Stimulated activated CD4-positive, alpha-beta T cell treated with anti-CD3 and anti-CD28 coated beads, Interleukin-2, amount 100 ng/mL, for 4 hours (primary cell): ENCODE measurements at places on chromosomes 6 and 20.

GRCh38 chr6:16418151-16418550, 179.8 kb downstream of the GMPR start:
- DNase-seq, result no peak

GRCh38 chr20:49562311-49563014, 5.5 kb downstream of the PTGIS start:
- no peak for DNase-seq

DNA sequence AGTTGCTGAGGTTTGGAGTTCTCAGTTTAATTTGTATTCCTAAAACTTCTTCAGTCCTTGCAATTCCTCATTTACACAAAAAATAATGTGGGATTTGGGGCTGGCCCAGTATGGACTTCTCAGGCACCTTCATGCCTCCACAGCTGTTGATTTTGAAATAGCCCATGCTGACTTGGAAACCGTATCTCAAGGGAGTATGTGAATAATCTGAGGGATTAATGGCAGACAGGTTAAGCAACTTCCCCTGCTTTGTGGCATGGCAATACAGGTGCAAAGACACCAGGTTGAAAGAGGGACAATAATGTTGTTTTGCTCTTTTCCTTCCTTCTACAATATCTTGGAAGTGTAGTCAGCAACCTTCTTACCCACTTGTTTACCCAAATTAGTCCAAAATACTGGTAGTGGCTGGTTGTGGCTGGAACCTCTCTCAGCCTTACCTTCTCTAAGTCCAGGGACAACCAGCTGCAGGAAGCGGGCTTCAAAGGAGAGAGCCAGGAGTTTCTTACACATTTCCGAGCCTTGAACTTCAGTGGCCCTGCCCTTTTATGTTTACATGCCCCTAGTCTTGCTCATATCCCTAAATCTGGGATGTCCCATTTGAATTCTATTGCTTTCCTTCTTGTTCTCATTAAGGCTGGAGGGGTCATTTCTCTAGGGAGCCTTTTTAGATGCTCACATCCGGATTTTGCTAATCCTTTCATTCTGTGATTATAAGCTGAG, 44.1 kb upstream of the ADGRF1 start:
- no peak for DNase-seq

- no peak for DNase-seq
Observed at GRCh38 chr20:63597651-63598478, 23.8 kb upstream of the HELZ2 start.

DNA sequence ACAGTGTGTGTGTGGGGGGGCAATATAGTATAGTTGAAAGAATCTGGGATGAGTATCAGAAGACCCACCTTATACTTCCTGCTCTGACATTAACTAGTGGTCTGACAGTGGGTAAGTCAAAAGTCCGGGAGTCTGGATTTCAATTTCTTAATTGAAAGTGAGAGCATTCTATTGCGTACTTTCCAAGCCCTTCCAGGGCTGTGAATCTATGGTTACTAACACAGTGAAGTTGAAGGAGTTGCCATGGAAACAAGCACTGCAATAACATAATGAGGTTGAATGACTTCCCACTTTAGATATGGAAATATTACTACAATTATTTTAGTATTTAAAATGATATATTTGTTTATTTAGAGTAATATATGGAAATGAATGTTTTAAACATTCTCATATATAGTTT, 80.2 kb downstream of the MLIP start:
- no peak for DNase-seq

DNA sequence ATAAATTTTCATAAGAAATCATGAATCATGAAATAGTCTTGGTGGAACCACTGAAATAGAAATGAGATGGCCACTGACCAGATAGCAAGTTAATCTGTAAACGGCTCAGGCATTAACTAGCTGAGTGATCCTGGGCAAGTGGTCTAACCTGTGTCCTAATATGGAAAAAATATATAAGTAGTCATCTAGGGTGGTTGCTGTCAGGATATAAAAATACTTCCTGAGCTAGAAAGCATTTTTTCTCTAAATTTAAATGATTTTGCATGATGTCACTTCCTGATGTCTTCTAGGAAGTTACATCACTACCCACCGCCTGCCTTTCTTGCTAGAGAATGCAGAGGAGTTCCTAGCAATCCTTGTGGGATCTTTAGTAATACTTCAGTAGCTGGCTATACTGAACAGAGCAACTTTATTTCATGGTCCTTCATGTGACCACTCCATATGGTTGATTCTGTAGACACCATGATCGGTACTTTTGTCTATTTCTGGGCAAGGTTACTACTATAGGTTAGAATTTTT, 228.1 kb upstream of the CEP162 start:
- DNase-seq, result no peak

GRCh38 chr6:129236001-129236517, 353.1 kb downstream of the LAMA2 start:
- DNase-seq, result no peak

DNA sequence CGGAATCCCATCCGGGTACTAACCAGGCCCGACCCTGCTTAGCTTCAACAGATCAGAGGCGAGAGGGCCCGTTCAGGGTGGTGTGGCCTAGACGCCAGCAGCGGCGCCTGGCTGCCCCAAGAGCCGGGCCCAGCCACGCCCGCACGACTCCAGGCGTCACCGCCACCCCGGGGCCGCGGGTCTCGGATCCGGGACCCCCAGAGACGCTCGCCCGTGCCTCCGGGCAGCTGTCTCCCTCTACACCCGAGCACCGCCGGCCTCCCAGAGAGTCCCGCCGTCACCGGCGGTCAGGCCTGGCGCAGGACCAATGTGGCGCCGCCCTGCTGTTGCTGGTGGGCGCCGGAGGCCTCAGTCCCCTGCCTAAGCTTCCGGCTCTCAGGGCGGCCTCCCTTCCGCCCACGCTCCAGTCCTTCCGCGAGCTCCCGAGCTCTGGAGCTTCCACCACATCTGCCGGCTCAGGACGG, 441.2 kb upstream of the DEFB115 start:
- no peak for DNase-seq

GRCh38 chr20:34834459-34834893, 9.0 kb upstream of the NCOA6 start:
- no peak for DNase-seq

GRCh38 chr6:169858935-169859351, 107.5 kb downstream of the ERMARD start:
- DNase-seq, result no peak

DNA sequence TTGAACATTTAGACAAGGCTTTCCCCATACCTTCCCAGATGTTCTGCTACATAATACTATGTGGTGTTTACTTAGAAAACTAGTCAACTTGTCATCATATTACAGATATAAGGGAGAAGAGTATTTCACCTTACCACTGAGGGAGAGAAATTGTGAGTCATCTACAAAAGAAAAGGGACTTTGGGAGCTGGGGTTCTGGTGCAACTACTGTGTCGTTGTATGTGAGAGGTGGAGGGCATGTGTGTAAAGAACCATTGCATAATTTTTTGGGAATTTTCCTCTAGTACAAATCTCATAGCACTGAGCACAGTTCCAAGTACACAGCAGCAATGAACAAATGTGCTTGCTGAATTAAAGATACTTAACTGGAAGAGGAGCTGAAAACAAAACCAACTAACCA, 665.6 kb downstream of the DHX35 start:
- DNase-seq, result no peak

DNA sequence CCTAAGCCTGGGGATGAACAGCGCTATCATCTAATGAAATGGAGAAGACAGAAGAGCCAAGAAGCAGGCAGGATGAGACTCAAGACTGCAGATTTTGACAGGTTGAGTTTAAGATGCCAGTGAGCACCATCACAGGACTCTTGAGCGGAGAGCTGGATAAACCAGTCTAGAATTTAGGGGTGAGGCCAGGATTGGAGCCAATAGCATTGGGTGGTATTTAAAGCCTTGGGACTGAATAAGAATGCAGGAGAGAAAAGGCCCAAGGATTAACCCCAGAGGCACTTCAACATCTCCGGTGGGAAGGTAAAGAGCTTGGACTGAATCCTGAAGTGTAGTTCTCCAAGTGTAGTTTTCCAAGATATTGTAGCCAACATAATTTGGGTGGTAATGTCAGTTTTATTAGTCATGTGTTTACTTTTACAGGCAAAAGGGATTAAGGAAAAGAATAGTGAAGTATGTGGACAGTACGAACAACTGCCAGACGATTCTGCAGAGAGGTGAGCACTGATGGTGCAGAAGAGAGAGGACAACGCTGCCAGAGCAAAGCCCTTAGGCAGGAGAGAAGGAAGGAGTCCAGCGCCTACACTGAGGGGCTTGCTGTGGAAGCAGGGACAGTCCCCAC, 85.2 kb downstream of the DTNBP1 start:
- DNase-seq, result no peak

GRCh38 chr6:149389509-149390297, 10.4 kb upstream of the SUMO4 start:
- DNase-seq, result no peak

DNA sequence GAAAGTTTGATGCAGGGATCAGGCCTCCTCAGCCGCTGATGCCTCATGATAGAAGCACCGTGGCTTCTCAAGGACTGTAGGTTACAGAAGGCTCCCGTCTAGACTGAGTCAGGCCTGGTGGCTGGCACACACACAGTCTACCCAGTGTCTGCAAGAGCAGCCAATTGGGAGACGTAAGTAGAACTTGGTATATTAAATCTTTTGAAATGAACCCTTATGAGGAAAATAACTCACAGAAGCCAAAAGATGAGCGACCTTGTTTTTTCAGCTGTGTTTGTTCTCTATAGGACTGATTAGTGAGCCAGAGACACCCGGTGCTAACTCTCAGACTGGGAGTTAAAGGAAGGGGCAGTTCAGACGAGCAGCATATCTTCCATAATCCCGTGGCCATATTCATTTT, 5.9 kb upstream of the PDE10A start:
- no peak for DNase-seq

DNA sequence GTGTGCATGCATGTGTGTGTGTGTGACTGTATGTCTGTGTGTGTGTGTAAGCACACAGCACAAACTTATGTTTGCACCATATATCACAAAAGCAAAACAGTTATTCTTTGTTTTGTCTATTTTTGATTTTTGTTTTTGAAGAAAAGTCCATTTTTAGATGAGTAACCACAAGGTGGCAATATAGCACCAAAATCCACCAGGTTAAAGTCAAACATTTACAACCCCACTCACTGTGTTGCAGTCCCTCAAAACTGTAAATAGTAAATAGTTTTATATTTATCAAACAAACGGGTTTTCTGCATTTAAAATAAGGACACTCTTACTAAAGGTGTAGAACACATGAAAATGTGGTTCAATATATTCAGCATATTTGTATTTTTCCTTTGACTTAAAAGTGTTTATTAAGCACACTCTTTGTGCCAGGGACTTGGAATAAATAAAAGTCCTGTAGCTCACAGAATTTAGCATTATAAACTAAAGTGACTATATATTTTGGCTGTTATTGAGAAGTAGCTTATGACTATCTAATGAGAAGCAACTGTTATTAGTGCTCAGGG, 118.5 kb downstream of the GFRAL start:
- DNase-seq, result no peak

- no peak for DNase-seq
Observed at GRCh38 chr20:36043892-36044515, 75.6 kb downstream of the CNBD2 start.

DNA sequence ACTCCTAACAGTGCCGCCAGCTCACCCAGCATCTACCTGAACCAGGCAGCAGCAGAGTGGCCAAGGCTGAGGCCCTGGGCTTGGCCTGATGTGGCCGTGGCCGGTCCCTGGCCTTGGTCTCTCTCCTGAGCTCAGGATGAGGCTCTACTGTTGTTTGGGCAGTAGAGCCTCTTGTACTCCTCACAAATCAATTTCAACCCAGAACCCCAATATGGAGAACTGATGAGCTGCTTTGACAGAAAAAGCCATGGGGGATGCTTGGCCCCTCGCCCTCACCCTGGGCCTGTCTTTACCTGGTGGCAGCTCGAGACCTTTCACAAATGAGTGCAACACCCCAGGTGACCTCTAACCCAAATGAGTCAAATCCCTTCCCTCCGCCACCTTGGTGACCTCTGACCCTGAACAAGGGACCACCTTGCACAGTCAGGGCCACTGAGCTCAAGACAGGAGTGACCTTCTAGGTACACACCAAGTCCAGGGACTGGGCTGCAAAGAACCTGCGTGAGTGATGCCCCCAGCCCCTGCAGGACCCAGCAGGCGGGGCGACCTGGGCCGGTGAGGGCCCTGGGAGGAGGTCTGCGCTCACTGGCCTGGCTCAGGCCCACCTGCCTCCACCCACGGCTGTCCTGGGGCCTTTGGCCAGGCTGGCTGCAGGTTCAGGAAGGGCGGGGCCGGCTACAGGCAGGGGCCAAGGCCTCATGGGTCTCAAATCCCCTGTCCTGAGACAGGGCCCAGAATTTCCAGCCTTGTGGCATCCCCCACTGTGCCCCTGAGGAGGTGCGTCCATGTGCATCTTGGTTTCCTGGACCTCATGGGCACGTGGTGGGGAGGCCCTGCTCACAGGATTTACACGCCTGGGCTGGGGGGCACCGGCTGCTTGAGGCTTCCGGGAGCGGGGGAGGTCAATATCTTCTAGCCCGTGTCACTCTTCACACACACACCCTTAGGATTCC, 30.2 kb downstream of the PSMG4 start:
- no peak for DNase-seq

- DNase-seq, result no peak
Observed at GRCh38 chr20:37522260-37523011, 1.4 kb downstream of the NNAT start.

DNA sequence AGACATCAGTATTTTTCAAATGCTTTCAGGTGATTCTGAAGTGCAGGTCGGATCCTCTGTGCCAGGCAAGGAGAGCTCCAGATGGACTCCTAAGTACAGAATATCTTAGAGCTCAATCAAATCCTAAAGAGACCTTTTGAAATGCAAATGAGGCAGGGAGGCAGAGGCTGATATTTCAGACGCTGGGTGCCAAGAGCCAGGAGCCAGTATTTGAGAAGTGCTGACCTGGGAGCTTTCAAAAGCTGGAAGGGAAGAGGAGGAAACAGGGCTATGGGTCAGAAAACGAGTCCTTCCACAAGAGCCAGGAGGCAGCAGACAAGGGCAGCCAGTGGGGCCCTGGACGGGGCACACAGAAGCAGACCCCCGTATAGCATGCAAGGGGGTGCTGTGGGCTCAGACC, 46.1 kb upstream of the DSN1 start:
- DNase-seq, result no peak

- no peak for DNase-seq
Observed at GRCh38 chr6:74166849-74167248, 470.8 kb downstream of the CD109 start.

DNA sequence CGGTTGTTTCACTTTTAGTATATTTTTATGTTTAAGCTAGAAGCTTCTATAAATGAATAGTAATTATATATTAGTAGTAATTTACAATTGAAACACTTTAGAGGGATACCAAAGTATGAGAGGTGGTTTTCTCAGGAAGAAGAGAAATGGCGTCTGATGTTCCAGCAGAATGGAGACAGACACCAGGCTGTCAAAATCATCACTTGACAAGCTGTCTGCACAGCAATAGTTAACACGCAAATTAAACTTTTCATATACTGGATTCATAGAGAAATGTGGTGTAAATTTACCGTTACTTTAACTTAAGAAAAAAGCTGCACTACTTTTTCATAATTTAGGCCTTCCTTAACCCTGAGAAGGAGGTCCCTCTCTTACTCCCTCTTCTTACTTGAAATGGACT, 82.6 kb downstream of the FAM217A start:
- no peak for DNase-seq
